ENCODE measurements at places on chromosomes 2 and 18.

DNA sequence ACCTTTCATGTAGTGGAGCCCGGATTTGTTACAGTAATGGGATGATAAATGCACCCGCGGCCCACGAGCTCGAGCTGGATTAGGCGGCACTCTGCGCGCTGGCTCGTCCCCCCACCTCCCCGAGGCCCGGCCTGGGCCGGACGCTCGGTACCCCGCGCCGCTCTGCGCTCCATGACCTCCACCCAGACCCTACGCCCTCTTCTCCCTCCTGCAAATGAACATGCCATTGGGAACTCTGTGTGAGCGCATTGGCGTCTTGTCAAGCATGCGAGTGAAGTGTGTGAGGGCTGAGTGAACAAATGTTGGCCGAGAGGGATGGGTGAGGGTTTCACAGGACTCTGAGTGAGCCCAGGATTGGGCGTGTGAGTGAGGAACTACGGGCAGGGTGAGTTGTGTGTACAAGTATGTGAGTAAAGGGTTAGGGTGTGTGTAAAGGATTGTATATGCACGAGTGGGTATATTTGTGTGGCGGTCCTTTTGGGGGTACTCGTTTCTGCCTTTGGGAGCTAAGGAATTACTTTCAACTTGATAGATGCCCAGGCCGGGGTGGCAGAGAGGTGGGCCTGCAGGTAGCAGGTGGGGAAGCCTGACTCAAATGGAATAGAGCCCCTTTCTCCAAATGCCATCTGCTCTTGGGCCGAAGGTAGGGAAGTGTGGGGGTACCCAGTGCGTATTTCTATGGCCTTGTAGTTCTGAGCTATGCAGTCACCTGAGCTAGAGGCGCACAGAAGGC, 2.9 kb upstream of the EN1 start:
- no peak for DNase-seq

DNA sequence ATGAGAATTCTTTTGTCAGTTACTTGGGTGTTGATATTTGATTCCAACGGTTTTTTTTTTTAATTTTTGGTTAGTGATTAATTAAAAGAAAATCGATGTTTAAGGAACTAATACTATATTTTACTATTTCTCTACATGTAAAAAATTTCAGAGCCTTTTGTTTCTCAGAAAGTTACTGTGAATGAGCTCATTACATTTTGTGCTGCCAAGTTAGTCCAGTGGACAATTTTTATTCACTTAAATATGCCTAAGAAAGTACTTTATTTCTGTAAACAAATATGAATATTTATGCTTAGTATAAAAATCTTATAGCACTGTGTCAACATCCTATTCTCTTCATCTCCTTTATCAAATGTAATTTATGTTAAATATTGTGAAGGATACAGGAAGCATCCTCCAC, 309.3 kb downstream of the CTNNA2 start:
- no peak for DNase-seq

DNA sequence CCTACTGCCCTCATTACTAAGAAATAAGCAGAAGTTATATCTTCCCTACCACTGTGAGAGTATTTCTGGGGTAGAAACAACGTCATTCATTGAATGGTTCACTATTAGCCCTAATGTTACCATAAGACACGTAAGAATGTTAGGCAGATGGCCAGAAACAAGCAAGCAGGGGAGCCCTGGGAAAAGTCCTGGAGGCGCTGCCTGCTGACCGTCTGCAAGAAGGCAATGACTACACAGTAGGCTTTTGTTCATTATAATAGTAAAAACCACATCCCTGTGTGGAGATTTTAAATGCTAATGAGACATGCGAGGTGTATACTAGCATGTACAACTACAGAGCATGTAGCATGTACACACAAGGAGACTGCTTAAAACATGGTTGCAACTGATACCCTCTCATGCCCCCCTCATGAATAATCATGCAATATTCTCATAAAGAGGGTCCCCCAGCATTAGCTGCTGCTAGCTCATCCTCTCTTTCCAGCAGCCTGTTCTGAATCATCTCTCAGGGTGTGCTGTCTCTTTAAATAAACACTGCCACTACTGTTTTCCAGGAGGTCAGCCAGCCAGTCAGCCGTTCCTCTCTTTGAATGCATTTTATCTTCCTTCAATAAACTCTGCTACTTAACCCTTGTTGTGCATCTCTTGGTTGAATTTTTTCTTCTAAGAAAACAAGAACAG, 23.6 kb downstream of the SUCLG1 start:
- DNase-seq = no peak

DNA sequence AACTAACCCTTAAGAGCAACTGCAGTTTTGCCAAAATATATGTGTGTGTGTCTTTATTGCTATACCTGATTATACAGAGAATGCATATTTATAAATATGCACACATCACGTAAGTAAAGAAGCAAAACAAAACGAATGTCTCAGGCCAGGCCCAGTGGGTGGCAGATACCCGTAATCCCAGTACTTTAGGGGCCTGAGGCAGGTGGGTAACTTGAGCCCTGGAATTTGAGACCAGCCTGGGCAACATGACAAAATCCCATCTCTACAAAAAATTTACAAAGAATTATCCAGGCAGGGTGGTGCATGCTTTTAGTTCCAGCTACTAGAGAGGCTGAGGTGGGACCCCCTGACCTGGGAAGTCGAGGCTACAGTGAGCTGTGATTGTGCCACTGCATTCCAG, 745.3 kb downstream of the SATB2 start:
- no peak for DNase-seq

DNA sequence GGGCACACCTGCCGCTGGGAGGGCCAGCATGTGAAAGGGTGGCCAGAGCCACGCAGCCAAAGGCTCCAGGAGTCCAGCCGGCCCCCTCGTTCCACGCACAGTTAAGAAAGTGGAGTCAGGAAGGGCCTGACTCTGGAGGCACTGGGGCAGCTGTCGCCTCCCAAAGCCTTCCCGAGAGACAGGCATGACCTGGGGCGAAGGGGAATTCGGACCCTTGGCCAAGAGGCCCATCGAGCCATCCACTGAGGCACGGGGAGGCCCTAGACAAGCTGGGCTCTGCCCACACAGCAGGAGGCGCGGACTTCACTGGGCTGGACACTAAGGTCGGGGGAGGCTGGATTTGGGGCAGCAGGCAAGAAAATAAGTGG, 38.5 kb upstream of the SNED1 start:
- DNase-seq = no peak

DNA sequence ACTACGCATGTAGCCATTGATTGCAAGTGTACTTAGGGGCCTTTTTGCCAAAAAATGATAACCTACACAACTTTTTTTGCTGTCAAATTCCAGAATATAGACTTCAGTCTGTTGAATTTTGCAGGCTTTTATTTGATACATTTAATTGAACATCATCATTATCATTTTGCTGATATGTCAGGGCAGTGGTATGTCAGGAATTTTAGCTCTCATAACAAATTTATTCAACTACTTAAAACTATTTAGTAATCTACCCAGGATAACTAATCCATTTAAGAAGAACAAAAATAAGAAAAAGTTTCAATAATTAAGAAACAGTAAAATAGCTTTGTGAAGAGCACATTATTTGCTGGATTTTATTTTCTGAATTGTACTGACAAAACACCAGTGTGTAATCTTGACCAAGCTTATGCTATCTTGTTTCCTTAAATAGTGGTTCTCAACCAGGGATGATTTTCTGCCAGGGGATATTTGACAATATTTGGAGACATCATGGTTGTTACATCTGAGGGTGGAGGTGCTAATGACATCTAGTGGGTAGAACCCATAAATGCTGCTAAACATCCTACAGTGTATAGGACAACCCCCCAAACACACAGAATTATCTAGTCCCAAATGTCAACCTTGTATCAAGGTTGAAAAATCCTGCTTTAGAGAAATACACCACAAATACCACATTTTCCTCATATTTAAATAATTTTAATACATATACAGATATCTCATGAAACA, 12.1 kb upstream of the TTN start:
- DNase-seq = no peak

GRCh38 chr2:8796878-8797550, 40.4 kb downstream of the KIDINS220 start:
- no peak for DNase-seq

DNA sequence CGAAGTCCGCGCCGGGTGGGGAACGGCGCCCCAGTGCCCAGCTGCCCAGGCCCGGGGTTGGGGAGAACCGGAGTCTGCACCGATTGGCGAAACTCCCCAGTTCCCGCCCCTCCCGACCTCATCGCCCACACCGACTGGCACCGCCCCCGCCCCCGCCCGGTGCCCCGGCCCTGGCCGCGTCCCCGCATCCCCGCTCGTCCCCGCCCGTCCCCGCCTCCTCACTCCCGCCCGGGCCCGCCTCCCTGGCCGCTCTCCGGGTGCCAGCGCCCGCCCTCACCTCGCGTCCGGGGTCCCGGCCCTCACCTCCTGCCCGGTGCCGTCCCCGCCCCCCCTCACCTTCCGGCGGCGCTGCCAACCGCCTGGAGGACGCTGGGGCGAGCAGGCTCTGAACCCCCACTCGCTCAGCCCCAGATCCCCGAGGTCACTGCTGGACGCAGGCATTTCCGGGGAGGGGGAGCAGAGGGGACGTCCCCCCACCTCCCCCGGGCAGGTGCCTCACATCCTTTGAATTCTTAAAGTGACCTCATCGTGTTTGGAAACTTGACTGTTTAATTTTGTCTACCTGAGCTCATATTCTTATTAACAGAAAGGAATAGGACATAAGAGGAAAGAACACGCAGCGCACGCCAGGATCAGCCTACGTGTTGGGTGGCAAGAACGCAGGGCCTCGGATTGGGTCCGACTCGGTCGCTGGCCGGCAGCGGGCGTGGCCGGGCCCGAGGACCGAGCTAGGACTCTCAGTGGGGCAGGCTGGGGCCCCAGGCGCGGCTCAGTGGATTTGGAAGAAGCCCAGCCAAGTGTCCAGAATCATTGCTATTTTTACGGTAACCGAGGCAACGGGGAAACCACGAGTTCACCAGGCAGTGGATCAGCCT, at the start of gene FAM110C:
FAM110C (minus strand) TSS at position 35 of the 875 bp plus-strand sequence. CDS start 120 bp downstream, outside the sequence.
- DNase-seq = no peak

- no peak for DNase-seq
Measured at GRCh38 chr2:58098254-58099095, 51.9 kb downstream of the VRK2 start.

- no peak for DNase-seq
Measured at GRCh38 chr2:170715062-170715931, at the start of gene SP5. Gene SP5 (plus strand): TSS chr2:170715337. CDS start chr2:170715513, 176 bp downstream.

GRCh38 chr2:157898591-157898996, 22.5 kb upstream of the ACVR1 start:
- DNase-seq = no peak

DNA sequence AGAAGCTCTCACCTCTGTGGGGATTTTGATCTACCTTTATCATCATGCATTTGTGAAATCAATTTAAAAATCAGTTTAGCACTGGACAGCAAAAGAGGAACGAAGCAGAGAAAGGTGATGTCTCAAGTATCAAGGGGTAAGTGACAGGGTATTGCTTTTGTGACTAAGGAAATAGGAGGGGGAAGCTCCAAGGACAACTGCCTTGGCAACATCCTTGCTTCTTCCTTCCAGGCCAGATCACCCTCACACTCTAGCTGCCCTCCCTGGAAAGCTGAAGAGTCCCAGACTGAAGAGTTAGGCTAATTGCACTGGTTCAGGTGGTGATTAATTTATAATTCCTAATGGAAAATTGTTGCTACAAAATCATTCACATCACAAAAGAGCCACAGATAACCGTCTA, 859.1 kb upstream of the ACVR2A start:
- no peak for DNase-seq

DNA sequence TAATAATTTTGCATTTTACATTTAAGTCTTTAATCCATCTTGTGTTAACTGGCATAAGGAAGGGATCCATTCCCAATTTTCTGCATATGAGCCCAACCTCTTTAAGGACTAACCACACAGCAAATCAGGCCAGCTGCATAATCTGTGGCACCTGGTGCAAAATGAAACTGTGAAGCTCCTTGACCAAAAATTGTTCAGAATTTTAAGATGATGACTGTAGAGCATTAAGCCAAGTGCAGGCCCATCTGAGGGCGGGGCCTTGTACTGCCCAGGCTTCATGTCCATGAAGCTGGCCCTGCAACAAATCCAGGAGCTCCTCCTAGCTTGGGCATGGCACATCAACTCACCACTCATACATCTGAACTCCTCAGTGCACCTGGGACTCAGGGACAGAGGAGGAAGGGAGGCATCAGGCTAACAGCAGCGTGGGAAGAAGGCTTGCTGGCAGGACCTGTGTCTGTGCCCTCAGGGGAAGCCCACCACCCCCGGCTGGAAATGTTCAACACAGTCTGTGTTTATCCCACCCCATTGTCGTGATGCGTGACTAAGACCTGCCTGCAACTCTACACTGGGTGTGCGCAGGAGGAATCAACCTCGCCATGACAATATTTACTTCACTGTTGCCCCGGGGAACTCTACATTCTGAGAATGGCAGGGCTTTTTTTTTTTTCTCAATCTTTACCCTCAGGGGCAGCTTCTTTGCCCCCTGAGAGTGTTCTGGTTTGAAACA, 128.9 kb upstream of the SIX2 start:
- DNase-seq = no peak

DNA sequence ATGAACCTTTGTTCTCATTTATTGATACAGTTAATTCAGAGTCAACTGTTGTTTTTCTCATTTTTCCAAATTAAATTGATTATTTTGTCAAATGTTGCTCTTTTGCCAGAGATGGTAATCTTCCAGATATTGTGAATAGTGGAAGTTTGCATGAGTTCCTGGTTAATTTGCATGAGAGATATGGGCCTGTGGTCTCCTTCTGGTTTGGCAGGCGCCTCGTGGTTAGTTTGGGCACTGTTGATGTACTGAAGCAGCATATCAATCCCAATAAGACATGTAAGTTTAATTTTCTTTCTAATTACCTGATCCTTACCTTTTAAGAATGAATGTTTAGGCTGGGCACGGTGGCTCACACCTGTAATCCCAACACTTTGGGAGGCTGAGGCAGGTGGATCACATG, 7.8 kb downstream of the CYP20A1 start:
- no peak for DNase-seq

DNA sequence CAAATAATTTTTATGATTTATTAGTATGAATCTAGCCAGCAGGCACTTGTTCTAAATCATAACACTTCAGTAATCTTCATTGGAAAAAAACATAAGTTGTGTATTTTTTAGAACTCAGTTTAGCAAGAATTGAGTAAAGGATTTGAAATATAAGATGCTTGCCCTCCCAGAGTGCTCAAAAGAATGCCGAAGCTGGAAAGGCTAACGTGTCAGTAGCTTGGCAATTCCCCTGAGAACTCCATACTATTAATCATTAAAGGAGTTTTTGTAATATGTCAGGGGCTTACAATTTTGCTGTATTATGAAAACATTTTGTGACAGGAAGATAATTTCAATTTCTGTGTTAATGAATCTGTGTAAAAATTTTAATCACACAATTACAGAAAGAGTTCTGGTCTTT, 122.7 kb downstream of the GULP1 start:
- no peak for DNase-seq

GRCh38 chr18:58525928-58526424, 102.9 kb downstream of the ALPK2 start:
- DNase-seq = no peak

GRCh38 chr2:25833566-25833965, 44.7 kb downstream of the ASXL2 start:
- DNase-seq = no peak

Data from pulmonary artery endothelial cell (primary cell).